NCI-H2171 (cell line): ENCODE measurements at places on chromosomes 2 and 18.

GRCh38 chr18:7784171-7784570, 217.1 kb downstream of the PTPRM start:
- DNase-seq = no peak

DNA sequence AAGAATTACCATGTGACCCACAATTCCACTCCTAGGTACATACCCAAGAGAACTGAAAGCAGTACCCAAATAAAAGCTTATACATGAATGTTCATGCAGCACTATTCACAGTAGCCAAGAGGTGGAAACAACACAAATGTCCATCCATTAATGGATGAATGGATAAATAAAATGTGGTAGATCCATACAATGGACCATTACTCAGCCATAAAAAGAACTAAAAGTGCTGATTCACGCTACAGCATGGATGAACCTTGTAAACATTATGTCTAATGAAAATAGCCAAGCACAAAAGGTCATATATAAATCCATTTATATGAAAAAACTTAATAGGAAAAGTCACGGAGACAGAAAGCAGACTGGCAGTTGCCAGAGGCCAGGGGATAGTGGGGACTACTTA, 23.6 kb upstream of the ZFP36L2 start:
- no peak for DNase-seq

- no peak for DNase-seq
Observed at GRCh38 chr18:71336576-71337210, 1047.8 kb downstream of the SOCS6 start.

DNA sequence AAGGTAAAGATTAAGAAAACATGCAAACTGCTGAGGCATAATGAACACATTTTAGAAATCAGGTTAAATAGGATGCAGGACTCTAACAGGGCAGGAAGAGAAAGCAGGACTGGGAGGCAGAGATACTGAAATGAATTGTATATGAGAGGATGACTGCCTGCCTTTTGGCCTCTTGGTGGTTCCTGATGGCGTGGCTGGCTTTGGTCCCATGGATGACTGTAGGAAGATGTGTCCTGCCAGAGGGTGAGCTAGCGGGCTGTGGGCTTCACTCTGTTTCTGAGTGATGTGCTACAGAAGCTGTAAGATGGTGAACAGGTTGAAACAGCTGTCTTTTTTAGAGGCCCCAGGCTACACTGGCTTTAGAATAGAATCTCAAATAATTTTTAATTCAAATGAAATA, 517.0 kb downstream of the SLC4A3 start:
- no peak for DNase-seq

DNA sequence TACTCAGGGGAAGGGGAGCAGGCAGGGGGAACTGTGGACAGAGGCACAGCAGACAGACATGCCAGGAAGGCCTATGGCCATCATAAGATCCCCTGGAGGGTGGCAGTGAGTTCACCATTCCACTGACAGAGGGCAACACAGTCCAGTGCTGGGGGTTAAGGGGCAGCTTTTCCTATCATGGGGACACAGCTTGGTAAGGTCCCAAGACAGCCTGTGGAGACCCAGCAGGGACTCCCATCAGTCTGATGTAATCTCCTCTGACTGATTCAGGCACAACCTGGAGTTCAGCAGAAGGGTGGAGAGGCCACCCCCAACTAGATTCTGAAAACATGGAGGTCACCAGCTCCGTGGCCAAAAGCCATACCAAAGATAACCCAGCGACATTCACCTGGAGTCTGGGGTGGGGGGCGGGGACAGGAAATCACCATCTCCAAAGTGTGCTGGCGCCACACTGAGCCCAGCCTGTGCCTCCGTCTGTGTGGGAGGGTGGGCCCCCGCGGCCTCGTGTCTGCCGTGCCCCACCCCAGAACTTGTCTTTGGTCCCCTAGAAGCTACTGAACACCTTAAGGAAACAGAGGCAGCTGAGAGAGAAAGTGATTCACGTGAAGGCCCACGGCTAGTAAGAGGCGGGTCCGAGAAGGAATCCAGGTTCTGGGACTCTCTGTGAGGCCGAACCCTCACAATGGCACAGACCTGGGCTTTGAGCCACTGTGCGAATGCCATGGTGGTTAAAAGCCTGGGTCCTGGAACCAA, 28.6 kb downstream of the DNMT3A start:
- DNase-seq = no peak

- peak; percentile 68 for DNase-seq
Observed at GRCh38 chr2:128435576-128436478, 117.2 kb upstream of the HS6ST1 start.

DNA sequence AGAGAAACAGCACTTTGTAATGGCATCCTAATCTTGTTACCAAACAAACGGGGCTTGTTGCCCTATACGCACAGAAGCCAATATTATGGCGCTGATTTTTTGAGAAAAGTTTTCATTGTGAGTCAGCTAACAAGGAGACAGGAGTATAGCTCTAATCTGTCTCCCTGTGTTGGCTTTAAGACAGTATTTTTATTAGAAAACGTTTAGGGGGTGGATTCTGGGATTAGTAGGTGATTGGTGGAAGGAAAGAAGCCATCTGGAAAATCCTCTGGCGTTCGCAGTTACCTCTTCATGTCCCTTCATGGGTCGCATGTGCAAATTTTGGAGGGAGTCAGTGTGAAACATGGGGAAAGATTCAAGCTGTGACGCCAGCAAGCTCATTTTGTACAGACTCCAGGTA, 698 bp upstream of the TMEM237 start:
- no peak for DNase-seq

- DNase-seq = no peak
Observed at GRCh38 chr2:104897515-104898184, 43.7 kb downstream of the POU3F3 start.

DNA sequence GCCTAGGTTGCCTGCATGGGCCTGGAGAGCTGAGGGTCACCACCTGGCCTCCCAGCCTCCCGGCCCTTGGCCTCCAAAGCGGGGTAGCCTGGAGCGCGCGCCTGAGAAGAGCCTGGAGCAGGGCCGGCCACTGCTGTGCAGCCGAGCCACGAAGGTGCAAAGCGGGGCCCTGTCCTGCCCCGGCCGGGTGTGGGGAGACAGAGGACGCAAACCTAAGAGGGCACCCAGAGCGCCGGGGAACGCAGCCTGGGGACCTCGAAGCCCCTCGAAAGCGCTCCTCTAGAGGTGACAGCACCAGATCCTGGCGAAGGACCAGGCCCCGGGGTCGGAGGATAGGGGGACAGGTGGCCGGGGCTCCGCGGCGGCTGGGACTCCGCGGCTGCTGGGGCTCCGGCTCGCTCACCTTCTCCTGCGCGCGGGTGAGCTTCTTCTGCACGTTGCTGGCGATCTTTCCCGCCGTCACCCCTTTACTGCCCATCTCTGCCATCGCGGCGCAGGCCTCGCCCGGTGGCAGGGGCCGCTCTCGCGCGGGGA, 430 bp downstream of the BIN1 start:
- no peak for DNase-seq

- no peak for DNase-seq
Observed at GRCh38 chr18:26662996-26663395, 114.6 kb upstream of the KCTD1 start.

- no peak for DNase-seq
Observed at GRCh38 chr2:239866778-239867177, 158.4 kb downstream of the NDUFA10 start.

GRCh38 chr2:233964581-233964980, 47.4 kb downstream of the TRPM8 start:
- DNase-seq = no peak

GRCh38 chr2:45681675-45682074, 30.2 kb downstream of the PRKCE start:
- no peak for DNase-seq

GRCh38 chr2:1751767-1752725, 7.7 kb upstream of the PXDN start:
- no peak for DNase-seq

DNA sequence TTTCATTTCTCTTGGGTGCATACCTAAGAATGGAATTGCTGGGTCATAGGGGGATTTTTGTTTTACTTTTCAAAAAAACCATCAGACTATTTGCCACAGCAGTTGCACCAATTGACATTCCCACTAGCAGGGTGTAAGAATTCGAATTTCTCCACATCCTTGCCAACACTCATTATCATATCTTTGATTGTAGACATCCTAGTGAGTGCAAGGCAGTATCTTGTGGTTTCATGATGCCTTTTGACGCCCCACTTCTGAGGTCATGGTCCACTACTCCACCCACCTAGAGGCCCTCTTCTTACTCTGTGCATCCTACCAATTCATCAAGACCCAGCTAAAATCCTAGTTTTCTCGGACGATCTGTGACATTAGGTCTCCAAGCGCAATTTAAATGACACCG, 161.9 kb downstream of the MYO5B start:
- no peak for DNase-seq

- DNase-seq = peak; percentile 42
Observed at GRCh38 chr2:21814588-21815149, 690.9 kb downstream of the TDRD15 start.

- DNase-seq = no peak
Observed at GRCh38 chr2:171271971-171272436, 111.3 kb upstream of the TLK1 start.

GRCh38 chr2:168438553-168438952, 17.5 kb upstream of the CERS6 start:
- DNase-seq = no peak

- no peak for DNase-seq
Observed at GRCh38 chr2:142707318-142707717, 170.1 kb upstream of the KYNU start.

- no peak for DNase-seq
Observed at GRCh38 chr2:174717916-174718315, 46.4 kb downstream of the CHRNA1 start.

- no peak for DNase-seq
Observed at GRCh38 chr2:229199267-229199666, 71.8 kb downstream of the PID1 start.

DNA sequence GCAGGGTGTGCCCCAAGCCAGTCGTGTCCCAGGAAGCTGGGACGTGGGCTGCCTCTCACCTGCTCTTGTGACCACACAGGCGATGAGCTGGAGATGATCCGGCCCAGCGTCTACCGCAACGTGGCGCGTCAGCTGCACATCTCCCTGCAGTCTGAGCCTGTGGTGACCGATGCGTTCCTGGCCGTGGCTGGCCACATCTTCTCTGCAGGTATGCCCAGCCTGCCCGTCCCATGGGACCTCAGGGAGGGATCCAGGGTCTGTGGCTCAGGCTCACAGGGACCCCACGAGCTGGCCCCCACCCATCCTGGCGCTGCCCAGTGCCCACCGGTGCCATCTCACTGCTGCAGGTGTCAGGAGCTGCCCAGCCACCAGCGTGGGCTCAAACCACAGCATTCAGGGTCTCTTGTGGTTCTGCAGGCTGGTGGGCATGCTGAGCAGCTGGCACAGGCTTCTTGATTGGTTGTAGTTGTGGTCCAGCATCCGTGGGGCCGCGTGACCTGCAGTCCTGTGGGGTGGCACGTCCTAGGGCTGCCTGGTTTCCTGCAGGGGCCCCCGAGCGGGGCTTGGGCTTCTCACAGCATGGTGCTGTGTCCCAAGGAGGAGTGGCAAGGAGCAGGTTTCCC, 3.8 kb downstream of the BOK start:
- DNase-seq = no peak

- no peak for DNase-seq
Observed at GRCh38 chr2:24456599-24457556, 34.2 kb upstream of the NCOA1 start.

DNA sequence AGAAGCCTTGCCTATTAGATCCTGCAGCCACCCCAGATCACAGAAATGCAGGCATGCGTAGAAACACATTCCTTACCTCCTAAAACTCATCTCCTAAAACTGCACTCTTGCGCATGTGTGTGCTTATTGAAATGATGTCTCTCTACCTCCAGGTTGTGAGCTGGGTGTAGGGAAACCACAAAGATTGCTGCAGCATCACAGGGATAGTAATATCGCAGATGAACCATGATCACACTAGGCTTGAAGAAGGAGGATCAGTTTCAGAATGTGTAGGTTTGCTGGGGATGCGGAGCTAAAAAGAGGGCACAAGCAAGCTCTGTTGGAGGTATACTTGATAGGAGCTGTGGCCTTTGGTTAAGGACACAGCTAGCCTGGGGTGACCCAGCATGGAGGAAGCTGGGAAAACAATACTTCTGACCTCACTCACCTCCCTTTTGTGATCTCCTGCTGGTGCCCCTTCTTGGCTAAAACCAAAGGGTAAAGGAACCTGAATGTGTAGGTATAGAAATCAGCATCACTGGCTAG, 118.8 kb downstream of the SETBP1 start:
- no peak for DNase-seq

- no peak for DNase-seq
Observed at GRCh38 chr2:240149943-240150784, 9.7 kb upstream of the OTOS start.

DNA sequence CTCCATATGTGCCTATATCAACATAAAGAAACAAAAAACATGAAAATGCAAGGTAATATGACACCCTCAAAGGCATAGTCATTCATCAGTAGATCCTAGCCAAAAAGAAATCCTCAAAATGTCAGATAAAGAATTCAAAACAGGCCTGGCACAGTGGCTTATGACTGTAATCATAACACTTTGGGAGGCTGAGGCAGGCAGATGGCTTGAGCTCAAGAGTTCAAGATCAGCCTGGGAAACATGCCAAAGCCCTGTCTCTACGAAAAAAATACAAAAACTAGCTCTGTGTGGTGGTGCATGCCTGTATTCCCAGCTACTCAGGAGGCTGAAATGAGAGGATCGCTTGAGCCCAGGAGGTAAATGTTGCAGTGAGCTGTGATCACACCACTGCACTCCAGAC, 284.6 kb upstream of the KLHL29 start:
- peak; percentile 94 for DNase-seq

DNA sequence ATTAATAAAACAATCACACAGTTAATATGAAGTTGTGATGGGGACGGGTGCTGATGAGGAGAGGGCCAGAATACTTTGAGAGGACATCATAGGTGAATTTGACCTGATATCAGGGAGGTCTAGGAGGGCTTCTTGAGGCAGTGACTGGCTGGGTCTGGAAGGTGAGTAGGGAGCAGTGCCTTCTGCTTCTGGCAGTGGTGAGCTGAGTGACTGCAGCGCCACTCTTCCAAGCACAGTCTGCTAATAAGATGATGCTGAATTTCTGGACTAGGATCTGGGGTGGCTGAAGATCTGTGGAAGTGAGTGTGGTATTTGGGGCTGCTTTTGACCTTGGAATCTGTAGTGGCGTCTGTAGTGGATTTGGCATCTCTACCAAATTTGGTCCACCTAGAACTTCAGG, 5.5 kb downstream of the DGKD start:
- DNase-seq = no peak

- no peak for DNase-seq
Observed at GRCh38 chr2:239587311-239587731, 186.5 kb upstream of the HDAC4 start.
